Suprapubic skin (tissue), 4 donors: ENCODE measurements at places on chromosomes 12 and 14.

GRCh38 chr12:104969343-104969742 lies 11.3 kb upstream of the SLC41A2 start:
- H3K36me3 ChIP-seq: no peaks in the 10 kb centered on the region
- H3K27ac ChIP-seq: no peak overlapping the region

GRCh38 chr14:54133896-54134295 lies 177.3 kb upstream of the BMP4 start:
- DNase-seq: no peak
- H3K4me3 ChIP-seq: no peak overlapping the region
- no peaks in the 10 kb centered on the region for H3K27me3 ChIP-seq
- H3K4me1 ChIP-seq: no peaks in the 10 kb centered on the region

DNA sequence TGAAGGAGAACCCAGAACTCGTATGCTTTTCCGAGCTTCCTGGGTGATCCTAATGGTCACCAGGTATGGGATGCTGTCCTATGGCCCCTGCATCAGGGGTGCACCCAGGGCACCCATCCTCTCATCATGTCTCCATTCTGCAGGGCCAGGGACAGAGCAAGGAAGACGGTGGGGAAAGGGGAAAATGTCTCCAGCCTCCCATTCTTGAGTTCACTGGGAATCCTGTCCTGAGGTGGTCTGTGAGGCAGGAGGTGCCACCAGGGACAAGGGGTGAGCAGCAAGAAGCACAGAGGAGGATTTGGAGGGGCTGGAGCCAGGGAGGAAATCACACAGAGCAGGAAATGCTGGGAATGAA lies 14.9 kb upstream of the SLC6A12 start:
- no peak overlapping the region for H3K4me3 ChIP-seq
- DNase-seq: no peak
- peaks cover 23% of the 10 kb centered on the region for H3K27me3 ChIP-seq
- H3K4me1 ChIP-seq: no peaks in the 10 kb centered on the region

DNA sequence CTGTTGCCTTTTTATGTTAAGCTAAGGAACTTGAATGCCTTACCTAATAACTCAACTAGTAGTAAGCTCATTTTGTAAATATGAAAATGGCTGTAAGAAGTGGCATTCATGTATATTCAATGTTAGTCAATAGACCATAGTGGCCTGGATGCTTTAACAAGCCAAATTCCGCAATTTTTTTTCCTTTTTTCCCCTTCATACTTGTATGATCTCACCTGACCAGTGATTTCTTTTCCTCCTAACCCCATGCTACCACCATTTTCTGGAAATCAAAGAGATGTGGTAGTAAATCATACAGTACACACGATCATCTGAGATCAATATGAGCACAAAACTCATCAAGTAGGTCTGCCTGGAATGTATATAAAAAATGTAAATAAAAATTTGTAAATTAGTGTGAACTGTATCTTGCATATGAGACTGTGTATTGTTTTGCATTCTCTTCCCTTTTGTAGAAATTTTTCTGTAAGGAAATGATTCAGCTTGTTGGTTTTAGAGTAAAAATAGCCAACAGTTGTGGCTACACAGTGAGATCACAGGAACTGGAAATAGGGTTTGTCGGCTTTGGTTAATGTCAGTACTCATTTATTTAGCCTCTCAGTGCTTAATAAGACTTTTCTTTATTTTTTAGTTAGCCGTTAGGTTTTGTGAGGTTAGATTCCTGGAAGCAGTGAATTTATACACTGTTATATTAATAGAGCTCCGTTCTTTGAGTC lies 62.5 kb downstream of the ETNK1 start:
- no peak overlapping the region for H3K27ac ChIP-seq
- no peaks in the 10 kb centered on the region for H3K4me1 ChIP-seq
- DNase-seq: no peak
- H3K36me3 ChIP-seq: no peaks in the 10 kb centered on the region

DNA sequence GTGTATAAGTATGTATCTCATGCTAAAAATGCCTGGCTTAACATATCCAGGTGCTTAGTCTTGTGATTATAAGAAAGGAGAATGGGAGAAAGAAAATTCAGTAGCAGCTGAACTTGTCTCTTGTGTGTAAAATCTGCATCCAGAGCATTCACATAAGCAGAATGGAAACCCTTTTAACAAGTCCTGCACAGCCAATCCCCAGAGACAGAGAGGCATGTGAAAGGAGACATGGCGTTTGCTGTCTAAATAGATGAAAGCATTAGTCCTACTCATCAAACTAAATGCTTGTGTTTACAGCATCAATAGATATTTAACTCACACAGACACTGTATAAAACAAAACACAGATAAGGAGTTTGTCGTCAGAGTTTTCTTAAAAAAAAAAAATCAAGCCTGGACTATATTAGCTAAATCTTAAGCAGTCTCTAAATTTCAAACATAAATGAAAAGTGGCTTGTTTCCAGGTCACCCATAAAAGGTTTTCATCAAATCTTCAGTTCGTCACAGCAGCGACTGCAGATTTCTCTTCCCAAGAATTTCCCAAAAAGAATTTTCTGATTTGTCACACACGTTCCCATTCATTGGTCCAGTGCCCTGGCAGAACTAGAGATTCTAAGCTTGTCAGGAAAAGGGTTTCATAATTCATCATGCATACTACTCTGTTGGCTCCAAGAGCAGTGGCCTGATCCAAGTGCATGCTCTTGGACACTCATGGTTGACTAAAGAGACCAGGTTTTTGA lies 249.2 kb downstream of the BTG1 start:
- no peaks in the 10 kb centered on the region for H3K4me1 ChIP-seq
- no peak overlapping the region for H3K27ac ChIP-seq
- no peak for DNase-seq
- H3K36me3 ChIP-seq: no peaks in the 10 kb centered on the region

GRCh38 chr12:530308-530707 lies 70.6 kb downstream of the B4GALNT3 start:
- H3K36me3 ChIP-seq: no peaks in the 10 kb centered on the region
- no peaks in the 10 kb centered on the region for H3K27me3 ChIP-seq
- no peak for DNase-seq

- H3K27me3 ChIP-seq: no peaks in the 10 kb centered on the region
- no peak overlapping the region for H3K27ac ChIP-seq
- no peak overlapping the region for H3K4me3 ChIP-seq
- H3K4me1 ChIP-seq: peaks cover 15% of the 10 kb centered on the region
- no peak for DNase-seq
- no peaks in the 10 kb centered on the region for H3K36me3 ChIP-seq
These were observed 107.1 kb downstream of the MYRFL start for GRCh38 chr12:69932154-69932553.

DNA sequence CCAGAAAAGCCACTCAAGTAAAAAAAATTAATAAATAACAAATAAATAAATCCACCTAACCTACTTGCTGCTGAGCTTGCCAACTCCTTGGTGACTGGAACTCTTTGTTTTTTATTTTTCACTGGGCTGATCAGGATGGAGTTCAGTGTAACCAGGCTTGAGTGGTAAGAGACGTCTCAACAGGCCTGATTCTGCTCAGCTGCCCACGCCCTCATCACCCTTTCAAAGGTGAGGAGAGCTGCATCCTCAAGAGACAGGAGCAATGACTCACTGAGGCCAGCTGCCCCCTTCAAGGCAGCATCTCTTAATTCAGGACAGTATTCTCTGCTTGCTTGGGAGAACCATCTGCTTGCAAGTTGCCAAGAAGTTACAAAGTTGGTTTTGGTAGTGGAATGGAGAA lies 111.9 kb upstream of the CPM start:
- no peaks in the 10 kb centered on the region for H3K4me1 ChIP-seq
- no peak overlapping the region for H3K4me3 ChIP-seq
- no peak for DNase-seq
- H3K27ac ChIP-seq: no peak overlapping the region

GRCh38 chr12:1041478-1041877 lies 50.5 kb downstream of the ERC1 start:
- H3K4me3 ChIP-seq: no peak overlapping the region
- DNase-seq: no peak
- no peaks in the 10 kb centered on the region for H3K36me3 ChIP-seq
- H3K27me3 ChIP-seq: no peaks in the 10 kb centered on the region
- peaks cover 7% of the 10 kb centered on the region for H3K4me1 ChIP-seq
- no peak overlapping the region for H3K27ac ChIP-seq

DNA sequence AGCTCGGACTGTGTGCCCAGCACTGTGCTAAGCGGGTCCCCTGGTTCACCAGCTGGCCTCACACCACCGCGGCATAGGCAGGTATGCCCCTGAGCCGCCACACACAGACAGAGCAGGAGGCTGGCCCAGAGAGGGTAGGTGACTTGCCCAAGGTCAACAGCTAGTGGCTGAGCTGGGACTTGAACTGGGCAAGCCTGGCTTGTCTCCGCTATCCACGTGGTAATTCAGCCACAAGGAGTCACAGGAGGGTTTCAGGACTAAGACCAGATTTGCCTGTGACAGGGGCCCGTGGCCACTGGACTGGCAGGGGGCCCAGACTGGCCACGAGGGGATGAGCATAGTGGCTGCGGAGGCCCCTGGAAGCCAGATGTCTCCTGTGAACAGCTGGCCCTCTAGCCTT lies 47.7 kb downstream of the NCOR2 start:
- DNase-seq: peak; percentile 73
- H3K27ac ChIP-seq: peak overlapping the region; percentile 95
- peaks cover 90% of the 10 kb centered on the region for H3K4me1 ChIP-seq
- H3K27me3 ChIP-seq: no peaks in the 10 kb centered on the region
- no peak overlapping the region for H3K4me3 ChIP-seq

DNA sequence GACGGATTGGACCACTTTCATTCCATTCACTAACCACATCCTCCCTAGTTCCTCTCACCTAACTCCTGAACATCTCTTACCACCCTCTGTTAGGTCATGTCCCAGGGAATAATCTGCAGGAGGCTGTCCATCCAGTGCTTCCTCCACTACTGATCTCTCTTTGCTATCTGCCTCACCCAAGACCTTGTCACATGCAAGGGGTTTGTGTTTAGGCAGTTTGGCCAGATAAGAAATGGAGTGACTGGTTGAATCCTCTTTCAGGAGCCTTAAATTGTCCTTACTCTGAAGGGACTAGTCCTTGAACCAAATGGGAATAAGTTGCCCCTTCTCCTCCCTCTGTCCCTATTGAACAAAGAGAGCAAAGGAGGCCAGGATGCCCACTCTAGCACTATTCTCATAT lies 249.2 kb upstream of the BTG1 start:
- H3K4me1 ChIP-seq: peaks cover 22% of the 10 kb centered on the region
- no peak overlapping the region for H3K27ac ChIP-seq
- DNase-seq: no peak

DNA sequence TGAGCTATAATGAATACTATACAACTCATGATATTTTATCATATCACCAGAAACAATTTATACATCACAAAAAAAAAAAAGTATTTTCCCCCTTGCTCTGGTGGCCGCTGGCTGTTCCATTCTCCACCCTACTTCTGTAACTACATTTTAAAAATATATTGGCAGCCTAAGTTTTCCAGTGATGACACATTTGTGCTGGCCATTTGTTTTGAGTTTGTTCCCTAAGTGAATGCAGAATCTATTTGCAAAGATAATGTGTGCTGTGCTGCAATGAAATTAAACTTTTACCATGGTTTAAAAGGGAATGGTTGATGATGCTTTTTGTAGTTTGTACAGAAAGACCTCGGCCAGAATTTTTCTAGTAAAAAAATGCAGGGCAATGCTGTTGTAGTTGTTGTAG lies 1092.8 kb downstream of the TMTC2 start:
- no peaks in the 10 kb centered on the region for H3K4me1 ChIP-seq
- no peak overlapping the region for H3K27ac ChIP-seq
- H3K27me3 ChIP-seq: no peaks in the 10 kb centered on the region
- no peak overlapping the region for H3K4me3 ChIP-seq
- no peak for DNase-seq

DNA sequence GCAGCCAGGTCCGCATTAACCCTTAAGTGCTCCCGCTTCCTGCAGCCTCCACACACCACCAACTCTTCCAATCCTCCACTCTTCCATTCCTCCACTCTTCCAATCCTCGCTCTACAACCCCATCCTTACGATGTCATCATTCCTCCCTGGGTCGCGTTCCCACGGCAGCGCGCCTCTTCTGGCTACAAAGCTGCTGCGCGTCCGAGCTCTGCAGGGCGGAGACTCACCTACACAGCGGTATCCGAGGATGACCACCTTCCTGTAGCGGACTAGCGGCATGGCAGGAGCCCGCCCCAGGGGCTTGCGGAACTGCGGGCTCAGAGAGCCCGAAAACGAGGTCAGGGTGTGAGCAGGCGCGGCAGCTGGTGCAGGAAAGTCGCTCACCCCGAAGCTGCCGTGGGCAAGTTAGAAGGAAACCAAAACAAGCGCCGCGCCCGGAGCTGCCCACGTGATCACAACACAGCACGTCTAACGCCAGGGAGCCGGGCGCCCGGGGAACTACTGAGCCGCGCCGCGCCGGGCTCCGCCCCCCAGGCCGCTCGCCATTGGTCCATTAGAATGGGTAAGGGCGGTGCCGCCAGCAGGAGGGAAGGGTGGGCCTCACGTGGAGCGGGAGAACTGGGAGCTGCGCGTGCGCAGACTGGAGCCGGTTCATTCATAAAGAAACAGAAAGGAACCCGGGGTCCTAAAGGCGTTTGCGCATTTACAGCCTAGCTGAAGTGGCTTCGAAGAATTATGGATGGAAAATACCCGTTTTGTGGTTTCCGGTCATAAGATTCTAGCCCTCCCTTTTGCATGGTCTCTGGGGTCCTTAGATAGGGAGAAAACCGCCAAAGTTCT lies at the start of gene RHEBL1:
Gene RHEBL1, minus strand, starts transcription at position 473 of the 840 bp plus-strand sequence. Its CDS starts 194 bp downstream, at position 279.
- peak; percentile 99 for DNase-seq
- no peaks in the 10 kb centered on the region for H3K36me3 ChIP-seq
- no peaks in the 10 kb centered on the region for H3K27me3 ChIP-seq
- H3K4me1 ChIP-seq: peaks cover 14% of the 10 kb centered on the region
- H3K4me3 ChIP-seq: peak within 1 kb of the TSS; percentile 84

DNA sequence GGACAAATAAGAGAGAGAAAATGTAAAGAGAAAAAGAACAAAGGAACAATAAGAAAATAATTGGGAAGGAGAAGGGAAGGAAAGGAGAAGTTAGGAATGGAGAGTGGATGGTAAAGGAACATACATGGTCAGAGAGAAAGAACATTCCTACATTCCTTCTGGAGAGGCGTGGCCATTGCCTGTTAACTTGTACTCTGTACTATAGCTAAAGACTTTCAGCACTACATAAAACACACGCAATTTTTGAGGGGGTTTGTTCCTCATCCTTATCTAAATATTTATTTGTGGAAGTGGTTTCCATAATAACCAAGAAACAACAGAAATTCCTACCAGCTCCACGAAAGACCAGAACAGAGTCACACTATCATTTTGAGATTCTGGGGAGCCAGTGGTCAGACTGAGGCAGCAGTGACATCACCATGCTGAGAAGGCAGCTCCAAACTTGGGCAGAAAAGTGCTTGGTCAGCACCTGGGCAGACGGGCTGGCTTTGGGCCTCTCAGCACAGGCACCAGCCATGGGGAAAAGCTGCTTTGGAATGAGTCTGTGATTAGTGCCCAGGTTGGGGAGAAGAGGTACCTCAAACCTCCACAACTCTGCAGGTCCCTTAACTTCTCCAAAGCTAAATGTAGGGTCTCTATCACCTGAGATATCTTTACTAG lies 125.9 kb upstream of the NTF3 start:
- no peak overlapping the region for H3K4me3 ChIP-seq
- H3K36me3 ChIP-seq: no peaks in the 10 kb centered on the region
- H3K4me1 ChIP-seq: peaks cover 6% of the 10 kb centered on the region
